ENCODE measurements at places on chromosomes 5 and 9. TPM values are rescaled to one million over a fixed set of nuclear protein-coding genes. Genes with fewer than 3 reads are reported as not detected.
A peak's percentile ranks its signal among the peaks of the same experiment; 100 is the strongest.

GRCh38 chr5:68408345-68408871 is 192.9 kb downstream of the PIK3R1 start:
- DNase-seq = no peak

- no peak for DNase-seq
Measured at GRCh38 chr5:140336388-140336787, 10.0 kb downstream of the HBEGF start.

DNA sequence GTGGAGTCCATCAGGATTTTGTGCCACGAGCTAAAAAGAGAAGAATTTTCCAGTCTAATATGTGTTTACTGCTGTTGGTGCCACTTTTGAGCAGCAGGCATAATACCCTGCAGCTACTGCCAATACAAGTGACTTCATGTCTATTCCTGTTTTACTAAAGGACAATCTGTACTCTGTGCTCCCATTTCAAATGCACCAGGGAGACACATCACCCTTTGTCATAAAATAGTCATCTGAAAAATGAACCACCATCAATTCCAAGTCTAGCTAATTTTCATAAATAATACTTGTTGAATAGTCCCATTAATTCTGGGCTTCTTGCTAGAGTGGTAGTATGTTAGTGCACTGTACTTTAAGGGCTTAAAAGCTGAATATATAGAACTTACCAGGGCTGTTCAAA is 8.9 kb upstream of the PKD2L2 start:
- no peak for DNase-seq

DNA sequence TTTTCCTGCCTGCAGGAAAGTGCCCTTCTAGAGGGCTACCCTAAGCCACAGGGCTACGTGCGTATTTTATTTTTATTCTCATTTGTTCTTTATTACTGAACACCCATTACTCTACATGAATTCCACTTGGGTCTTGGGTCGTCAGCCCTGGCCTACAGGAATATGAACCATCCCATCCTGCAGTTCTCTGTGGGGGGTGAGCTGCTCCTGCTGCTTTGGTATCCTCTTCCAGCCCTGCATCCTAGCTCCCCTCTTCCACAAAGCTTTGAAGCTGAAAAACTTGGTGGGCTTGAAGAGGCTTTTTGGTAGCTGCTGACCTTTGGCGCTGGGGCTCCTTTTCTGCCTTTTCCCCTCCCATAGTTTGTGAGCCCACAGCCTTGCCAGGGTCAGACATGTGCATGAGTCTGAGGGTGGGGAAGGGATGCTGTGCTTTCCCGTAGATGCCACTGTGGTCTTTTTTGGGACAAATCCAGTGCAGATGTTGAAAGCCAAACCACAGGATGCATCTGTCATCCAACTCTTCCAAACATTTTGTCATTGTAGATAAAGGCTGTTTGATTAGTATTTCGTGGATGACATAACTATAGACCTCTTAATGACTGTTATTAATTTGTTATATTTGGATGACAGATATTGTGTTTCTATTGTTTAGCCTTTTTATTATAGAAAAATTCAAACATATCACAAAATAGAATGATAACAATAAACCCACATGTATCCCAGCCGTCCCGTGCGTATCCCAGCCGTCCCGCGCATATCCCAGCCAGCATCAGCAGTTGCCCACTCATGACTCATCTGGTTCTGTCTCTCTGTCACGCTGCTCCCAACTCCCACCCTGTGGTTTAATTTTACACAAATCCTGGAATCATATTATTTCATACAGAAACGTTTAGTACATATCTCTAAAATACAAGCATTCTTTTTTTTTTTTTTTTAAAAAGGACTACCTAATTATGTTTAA is 43.9 kb downstream of the SLC46A2 start:
- DNase-seq = no peak

DNA sequence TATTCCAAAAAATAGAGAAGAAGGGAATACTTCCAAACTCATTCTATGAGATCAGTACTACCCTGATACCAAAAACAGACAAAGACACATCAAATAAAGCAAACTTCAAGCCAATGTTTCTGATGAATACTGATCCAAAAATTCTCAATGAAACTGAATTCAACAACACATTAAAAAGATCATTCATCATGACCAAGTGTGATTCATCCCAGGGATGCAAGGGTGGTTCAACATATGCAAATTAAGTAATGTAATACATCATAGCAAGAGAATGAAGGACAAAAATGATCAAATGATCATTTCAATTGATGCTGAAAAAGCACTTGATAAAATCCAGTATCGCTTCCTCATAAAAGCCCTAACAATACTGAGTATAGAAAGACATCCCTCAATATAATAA is 4.9 kb upstream of the RCL1 start:
- DNase-seq = no peak

DNA sequence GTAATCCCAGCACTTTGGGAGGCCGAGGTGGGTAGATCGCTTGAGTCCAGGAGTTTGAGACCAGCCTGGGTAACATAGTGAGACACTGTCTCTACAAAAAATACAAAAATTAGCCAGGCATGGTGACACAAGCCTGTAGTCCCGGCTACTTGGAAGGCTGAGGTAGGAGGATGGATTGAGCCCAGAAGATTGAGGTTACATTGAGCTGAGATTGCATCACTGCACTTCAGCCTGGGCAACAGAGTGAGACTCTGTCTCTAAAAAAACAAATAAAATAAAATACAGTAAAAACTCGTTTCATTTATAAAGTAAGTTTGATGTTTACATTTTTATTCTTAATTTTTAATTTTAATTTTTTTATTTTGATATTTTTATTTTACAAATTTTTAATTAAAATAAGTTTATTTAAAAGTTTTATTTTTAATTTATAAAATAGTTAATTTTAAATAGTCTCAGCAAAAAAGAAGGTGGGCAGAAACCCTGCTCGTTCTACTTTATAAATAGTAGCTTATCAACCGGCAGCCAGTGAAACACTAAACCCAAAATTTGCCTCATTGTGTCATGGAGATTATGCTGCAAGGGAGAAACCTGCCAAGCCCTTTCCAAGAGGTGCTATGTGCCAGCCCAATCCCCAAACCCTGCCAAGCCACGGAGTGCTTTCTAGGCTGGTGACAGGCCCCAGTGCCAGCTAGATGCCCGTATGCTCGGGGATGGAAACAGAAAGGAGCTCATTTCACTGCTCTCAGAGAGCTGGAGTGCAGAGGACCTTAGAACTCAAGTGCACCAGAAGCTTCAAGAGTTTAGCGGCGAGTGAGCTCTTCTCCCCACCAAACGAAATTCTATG is 38.9 kb downstream of the SERINC5 start:
- no peak for DNase-seq

DNA sequence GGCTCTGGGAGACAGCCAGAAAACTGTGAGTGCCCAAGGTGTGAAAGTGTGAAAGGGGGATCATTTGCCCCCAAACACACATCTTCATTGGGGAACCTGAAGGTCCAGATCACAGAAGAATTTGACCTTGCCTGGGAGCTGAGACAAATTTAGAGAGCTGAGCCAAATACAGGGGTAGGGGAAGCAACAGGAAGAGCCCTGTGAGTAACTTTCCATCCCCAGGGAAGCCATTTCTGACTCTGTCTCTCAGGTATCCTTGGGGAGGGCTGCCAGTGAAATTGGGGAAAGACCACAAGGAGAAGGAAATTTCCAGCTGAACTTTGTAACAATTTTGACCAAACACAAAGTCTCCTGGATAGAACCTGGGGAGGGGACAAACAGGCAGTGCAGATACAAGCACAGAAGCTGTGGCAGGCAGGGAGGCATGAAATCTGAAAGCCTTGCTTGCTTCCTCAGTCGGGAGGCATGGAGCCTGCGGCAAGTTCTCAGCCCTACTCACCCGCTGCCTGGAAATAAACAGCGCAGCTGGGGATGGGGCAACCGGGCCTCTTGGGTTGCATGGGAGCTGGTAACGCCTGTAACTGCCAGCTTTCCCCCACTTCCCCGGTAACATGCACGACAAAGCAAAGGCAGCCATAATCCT is 31.5 kb upstream of the ZCCHC9 start:
- no peak for DNase-seq

DNA sequence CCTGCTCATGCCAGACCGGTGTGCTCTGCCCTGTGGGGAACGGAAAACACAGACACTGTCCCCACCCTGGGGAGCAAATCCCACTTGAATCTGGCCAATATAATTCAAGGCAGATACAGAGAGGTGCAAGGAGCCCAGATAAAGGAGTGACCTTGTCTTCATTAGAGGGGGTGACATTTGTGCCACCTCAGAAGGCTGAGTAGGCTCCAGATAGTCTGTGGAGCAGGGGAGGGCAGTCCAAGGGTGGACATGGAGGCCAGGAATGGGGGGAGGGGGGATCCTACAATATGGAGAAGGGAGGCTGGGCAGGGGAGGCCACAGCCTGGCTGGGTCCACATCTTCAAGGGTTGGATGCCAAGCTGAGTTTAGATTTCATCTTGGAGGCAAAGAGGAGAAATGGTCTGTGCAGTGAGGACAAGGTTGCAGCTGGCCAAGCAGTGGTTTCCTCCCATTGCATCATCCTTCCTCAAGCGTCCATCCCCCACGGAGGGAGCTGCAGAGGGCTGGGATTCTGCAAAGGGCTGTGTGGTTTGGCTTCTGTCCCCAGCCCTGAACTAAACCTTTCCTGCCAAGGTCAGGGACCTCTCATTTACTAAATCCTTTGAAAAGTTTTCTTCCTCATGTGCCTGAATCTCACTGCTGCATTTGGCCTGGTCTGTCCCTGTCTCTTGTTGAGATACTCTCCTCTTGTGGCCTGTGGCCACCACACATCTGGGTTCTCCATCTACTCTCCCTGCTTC is 60.1 kb downstream of the GALNT12 start:
- DNase-seq = peak; percentile 83

DNA sequence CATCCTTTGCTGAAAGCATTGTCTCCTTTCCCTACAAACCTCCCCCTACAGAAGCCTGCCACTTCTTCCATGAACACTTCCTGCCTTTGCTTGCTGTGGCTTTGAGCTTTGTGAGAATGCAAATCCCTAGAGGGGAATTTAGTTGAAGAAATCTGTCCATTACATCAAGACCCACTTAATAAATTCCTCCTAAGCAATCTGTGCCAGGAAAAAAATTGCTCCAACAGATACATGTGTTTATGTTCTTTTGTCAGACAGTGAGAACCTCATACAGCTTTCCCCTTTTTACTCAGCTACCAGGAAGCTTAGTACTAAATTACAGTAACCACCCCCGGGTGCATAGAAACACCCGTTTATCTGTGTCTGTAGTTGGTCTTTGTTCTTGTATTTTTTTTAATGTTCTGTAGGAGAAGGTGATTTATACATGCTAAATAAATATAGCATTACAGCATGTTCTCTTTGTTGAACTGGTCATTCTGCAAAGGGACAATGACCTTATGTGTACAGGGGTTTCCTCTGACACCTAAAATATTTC is 43.9 kb downstream of the SH3TC2 start:
- DNase-seq = peak; percentile 41

GRCh38 chr5:9464478-9464877 is 81.4 kb downstream of the SEMA5A start:
- no peak for DNase-seq

DNA sequence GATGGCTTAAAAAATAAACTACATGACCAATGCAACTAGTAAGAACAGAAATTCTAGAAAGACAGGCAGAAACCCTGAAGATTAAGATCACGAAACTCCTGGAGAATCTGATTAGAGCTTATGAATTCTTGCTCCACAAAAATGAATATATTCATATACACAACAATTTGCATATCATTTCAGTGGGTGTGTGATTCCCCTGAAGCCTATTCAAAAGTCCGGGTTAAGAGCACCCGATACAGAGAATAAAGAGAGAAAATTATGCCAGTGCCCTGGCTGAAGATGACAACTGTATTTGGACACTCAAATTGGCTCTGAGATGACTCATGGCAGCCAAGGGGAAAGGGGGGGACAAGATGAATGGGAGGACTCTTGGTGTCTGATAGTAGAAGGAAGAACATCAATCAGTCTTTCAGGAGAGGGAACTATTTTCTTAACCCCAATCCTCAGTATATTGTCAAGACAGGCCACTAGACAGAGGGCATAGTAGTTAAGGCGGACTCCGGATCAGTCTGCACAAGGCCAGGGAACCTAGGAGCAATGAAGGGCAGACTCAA is 6.0 kb downstream of the TMOD1 start:
- DNase-seq = no peak

- DNase-seq = peak; percentile 18
Measured at GRCh38 chr5:88736494-88736893, 146.5 kb downstream of the MEF2C start.

- DNase-seq = no peak
Measured at GRCh38 chr9:137744632-137745183, 125.9 kb downstream of the EHMT1 start.

GRCh38 chr9:14752271-14752670 is 29.7 kb upstream of the CER1 start:
- no peak for DNase-seq

GRCh38 chr9:13956107-13956506 is 357.8 kb downstream of the NFIB start:
- no peak for DNase-seq

DNA sequence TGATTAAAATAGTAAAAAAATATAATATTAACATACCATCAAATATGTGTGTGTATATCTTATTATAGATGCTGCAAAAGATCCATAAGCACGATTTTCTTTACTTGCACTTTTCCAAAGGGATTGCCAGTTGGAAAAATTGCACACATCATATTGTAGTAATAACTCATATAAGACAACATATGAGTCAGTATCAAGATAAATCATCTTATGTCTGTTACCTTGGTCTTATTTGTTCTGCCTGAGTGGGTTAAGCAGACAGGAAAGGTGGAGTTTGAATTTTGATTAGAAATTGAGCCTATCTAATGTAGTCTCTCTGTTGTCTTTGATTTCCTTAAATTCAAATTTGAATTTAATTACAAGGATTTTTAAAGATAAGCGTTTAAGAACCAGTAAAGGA is 24.6 kb downstream of the LYSMD3 start:
- DNase-seq = no peak

CDHR2 gene
- not detected for total RNA-seq

FOXD4 gene
- total RNA-seq = not detected

WWC1 gene
- 319 TPM for total RNA-seq

GMCL2 gene
- total RNA-seq = not detected

ANKRD18B gene
- 13.8 TPM for total RNA-seq

WHRN gene
- total RNA-seq = 5.2 TPM

SLC2A6 gene
- 60.1 TPM for total RNA-seq

GHR gene
- total RNA-seq = 0.55 TPM

TYRP1 gene
- total RNA-seq = 0.52 TPM

RNF208 gene
- not detected for total RNA-seq

ADAMTS2 gene
- 2.8 TPM for total RNA-seq
